H9 (cell line): ENCODE measurements at places on chromosomes 5 and 9. TPM values are rescaled to one million over a fixed set of nuclear protein-coding genes. Genes with fewer than 3 reads are reported as not detected.

PRR16 gene
- 0.13 and 0.44 TPM in 2 replicates for total RNA-seq

DNA sequence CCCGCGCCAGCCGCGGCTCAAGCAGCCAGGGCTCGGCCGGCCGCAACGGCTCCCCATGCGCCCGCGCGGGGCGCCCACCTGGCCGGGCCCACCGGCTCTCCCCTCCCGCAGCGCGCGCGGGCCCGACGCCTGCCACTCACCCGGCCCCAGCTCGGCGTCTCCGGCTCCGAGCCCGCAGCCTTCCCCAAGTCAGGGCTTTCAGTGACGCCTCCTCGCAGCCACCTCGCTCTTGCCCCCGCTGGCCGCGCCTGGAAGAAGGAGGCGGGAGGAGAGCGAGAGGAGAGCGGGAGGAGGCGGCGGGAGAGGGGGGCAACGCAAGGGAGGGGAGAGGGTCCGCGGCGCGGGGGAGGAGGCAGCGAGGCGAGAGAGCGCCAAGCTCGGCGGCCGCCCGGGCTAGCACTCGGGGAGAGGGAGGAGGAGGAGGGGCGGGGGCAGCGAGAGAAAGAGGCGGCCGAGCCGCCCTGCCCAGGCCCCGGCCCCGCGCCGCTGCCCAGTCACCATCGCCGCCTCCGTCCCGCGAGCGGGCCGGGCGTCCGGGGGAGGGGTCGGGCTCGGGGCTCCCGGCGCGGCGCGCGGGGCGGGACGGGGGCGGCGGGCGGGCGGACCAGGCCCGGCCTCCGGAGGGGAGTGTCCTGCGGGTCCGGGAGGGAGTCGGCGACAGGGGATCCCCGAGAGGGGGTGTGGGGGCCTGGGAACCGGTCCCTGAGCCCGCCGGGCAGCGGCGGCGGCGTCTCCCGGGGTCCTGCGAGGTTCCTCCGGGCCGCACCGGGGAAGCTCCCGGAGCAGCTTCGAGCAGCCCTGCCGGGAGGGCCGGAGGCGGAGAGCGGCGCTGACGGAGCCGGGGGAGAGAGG lies at the start of gene LHFPL2:
TSS of gene LHFPL2 (minus strand) at position 414 of the 852 bp plus-strand sequence. CDS start 138,559 bp downstream, outside the sequence.
- DNase-seq: peak; percentile 69

PCDHGA7 gene
- 0.83 and 0.88 TPM in 2 replicates for total RNA-seq

DNA sequence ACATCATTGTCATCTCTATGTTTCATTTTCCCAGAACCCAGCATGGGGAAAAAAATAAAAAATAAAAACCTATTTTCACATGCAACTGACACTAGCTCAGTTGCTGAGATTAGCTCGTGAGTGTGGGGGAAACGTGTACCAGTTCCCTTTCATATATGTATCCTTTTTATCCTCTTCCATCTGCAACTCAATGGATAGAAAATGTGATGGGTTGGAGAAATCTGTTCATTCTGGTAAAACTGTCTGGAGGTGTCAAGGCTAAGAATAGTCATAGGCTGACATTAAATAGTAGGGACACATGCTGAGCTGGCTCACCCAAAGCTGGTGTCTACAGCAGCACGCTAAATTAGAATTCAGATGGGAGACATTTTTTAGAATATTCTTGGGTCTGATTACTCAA lies 519.3 kb downstream of the ELAVL2 start:
- DNase-seq: no peak

LMBRD2 gene
- total RNA-seq: 4.3 and 5.3 TPM in 2 replicates

RXFP3 gene
- total RNA-seq: not detected in 2 replicates

DNA sequence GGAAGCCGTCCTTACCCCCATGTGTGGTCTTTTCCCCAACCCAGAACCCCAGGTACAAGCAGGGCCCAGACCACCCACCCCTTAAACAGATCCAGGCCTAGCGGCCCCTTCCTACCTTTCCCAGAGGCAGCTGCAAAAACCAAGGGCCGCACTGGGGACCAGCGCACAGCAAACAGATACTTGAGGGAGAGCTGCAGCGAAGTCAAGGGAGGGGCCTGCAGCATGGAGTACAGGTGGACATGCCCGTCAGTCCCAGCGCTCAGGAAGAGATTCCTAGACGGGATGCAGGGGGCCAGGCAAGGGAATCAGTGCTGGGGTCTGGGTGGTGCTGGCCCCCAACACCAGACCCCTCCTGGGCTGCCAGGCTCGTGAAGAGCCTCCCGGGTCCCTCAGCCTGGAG lies 22.5 kb downstream of the DYNC2I2 start:
- DNase-seq: no peak

BARHL1 gene
- total RNA-seq: not detected in 2 replicates

- no peak for DNase-seq
Measured at GRCh38 chr5:53236683-53237082, 127.1 kb upstream of the MOCS2 start.

ELAVL2 gene
- total RNA-seq: 16.8 and 19.9 TPM in 2 replicates

EGFLAM gene
- 0.33 TPM in 2 replicates for total RNA-seq

DNA sequence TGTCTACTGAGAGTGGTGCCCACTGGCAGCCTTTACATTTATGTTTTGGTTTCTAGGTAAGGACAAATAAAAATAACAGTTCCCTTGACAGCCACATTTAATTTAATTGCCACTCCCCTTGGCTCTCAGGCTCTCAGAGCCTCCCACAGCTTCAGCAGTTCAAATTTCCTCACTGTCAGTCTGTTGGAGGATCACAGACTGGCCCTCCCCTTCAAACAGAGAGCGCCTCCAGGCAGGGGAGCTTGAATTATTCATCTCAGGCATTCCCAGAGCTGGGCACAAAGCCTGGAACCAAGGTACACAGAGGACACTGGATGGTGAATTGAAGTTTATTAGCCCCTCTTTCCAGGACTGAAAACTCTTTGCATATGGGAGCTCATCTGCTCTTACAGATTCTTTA lies 407.7 kb downstream of the SPOCK1 start:
- DNase-seq: peak; percentile 61

GRCh38 chr5:57499262-57500050 lies 16.8 kb upstream of the ACTBL2 start:
- peak; percentile 35 for DNase-seq

GRCh38 chr5:59035681-59036080 lies 452.8 kb downstream of the RAB3C start:
- DNase-seq: no peak

DNA sequence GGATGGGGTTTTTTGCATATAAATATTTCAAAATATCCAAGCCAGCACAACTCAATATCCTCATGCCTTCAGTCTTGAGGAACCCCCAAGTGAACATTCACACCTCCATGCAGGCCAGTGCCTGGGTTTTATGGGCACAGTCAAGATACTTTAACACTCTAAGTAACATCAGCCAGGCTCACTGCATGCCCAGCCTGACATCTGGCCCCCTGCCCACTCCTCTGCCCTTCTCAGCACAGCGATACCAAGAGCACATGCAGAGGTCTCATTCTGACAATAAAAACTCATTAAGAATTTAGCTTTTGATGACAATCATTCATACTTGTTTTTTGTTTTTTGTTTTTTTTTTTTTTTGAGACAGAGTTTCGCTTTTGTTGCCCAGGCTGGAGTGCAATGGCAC lies 250.0 kb downstream of the CWC27 start:
- no peak for DNase-seq

- no peak for DNase-seq
Measured at GRCh38 chr5:172008111-172008455, 1.6 kb upstream of the FBXW11 start.

MYMK gene
- total RNA-seq: not detected in 2 replicates
